MV-4-11 (cell line): ENCODE measurements at places on chromosomes 11 and 22.

- DNase-seq: no peak
Measured at GRCh38 chr11:125924384-125925007, 20.2 kb downstream of the DDX25 start.

GRCh38 chr11:115464269-115464668 lies 39.9 kb downstream of the CADM1 start:
- no peak for DNase-seq

DNA sequence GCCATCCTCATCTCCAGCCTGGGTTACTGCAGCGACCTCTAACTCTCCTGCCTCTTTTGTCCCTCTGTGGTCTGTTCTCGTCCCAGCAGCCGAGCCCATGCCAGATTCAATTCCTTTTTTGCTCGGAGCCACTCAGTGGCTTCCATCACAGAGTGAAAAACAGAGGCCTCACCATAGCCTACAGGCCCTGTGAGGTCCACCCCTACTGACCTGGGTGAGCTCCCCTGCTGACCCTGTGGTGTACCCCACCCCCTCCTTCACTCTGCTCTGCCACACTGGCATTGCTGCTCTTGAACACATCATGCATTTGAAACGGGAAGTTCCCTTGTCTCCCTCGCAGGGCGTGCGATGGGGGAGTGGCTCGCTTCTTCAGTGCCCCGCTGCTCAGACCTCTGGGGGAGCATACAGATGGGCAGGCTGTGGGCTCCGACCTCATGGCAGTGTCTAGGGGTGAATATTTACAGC lies 2.1 kb downstream of the AIP start:
- DNase-seq: peak; percentile 83

- DNase-seq: no peak
Measured at GRCh38 chr22:40429481-40429880, 59.1 kb downstream of the SGSM3 start.

- no peak for DNase-seq
Measured at GRCh38 chr11:767238-767637, 10.0 kb downstream of the GATD1 start.

- DNase-seq: no peak
Measured at GRCh38 chr11:132140056-132140455, 769.6 kb downstream of the NTM start.

- peak; percentile 29 for DNase-seq
Measured at GRCh38 chr11:90187839-90188238, 35.0 kb downstream of the CHORDC1 start.

- peak; percentile 49 for DNase-seq
Measured at GRCh38 chr11:75342966-75343870, 8.2 kb downstream of the ARRB1 start.

- no peak for DNase-seq
Measured at GRCh38 chr11:35126000-35126878, 12.7 kb upstream of the CD44 start.

DNA sequence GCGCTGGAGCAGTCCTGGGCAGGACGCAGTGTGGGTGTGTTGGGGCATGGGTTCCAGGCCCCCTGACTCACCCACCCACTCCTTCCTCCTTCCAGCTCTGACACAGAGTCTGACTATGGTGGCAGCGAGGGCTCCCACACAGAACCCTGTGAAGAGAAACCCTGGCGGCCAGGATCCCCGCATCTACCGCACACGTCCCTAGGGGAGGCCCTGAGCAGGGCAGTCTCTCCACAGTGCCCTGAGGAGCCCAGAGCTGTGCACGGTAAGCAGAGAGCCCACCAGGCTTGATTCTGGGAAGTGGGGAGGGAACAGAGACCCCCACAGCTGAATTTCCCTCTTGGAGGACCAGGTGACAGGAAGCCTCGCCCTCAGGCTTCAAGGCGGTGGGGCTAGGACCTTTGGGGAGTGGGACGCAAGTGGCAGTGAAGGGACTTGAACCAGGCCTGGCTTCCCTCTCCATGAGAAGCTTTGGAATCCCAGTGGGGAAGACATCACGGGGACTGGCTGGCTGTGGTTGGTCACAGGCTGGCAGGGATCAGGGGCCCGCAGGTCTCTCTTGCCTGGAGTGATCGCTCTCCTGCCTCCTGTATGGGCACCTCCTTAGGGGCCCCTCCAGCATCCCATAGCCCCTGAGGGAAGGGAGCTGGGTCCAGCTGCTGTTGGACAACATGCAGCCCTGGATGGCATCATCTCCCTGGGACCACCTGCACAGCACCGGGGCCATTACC lies 96.4 kb upstream of the PARVA start:
- DNase-seq: no peak

GRCh38 chr22:49185312-49185969 lies 642.2 kb downstream of the BRD1 start:
- no peak for DNase-seq

GRCh38 chr11:126424471-126425039 lies 69.1 kb downstream of the ST3GAL4 start:
- no peak for DNase-seq

- no peak for DNase-seq
Measured at GRCh38 chr11:19673924-19674729, 38.5 kb upstream of the NAV2 start.

GRCh38 chr11:2587976-2588748 lies 111.6 kb downstream of the KCNQ1OT1 start:
- DNase-seq: no peak

DNA sequence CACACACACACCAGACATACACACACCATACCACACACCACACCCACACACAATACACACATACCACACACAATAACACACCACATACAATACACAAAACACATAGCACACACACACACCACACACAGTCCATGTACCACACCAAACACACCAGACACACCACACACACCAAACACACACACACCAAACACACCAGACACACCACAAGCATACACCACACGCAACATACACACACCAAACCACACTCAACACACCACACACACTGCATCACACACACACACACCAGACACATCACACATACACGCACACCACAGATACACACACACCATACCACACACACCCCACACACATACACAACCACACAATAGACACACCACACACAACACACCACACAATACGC lies 54.8 kb downstream of the IGSF9B start:
- no peak for DNase-seq

- peak; percentile 52 for DNase-seq
Measured at GRCh38 chr11:10605941-10606381, 37.5 kb upstream of the LYVE1 start.

GRCh38 chr22:17043521-17043920 lies 35.5 kb upstream of the GAB4 start:
- no peak for DNase-seq

DNA sequence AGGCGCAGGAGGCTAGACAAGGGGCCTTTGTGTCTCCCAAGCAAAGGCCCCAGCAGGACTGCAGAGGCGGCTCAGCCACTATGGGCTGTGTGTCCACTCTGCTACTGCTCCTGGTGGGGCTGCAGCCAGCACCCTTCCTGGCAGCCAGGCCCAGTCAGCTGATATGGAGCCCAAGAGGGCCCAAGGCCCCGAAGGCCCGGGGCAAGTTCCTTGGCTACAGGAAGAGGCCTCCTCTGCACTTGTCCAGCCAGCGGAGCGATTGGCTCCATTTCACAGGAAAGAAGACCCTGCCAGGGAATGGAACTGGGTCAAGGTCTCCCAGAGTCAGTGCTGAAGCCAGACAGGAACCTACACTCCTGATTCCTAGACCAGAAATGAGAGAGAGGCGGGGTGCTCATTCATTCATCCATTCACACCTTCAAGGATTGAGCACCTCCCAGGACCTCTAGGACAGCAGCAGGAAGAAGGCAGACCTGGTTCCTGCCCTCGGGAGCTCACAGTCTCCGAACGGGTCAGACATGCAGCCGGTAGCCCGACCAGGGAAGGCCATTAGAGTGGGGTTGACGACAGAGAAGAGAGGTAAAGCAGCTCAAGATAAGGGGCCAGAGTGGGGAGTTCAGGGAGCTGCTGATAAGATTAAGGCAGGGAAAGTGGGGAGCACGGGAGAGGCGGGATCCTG lies 811 bp upstream of the P2RY2 start:
- peak; percentile 20 for DNase-seq

DNA sequence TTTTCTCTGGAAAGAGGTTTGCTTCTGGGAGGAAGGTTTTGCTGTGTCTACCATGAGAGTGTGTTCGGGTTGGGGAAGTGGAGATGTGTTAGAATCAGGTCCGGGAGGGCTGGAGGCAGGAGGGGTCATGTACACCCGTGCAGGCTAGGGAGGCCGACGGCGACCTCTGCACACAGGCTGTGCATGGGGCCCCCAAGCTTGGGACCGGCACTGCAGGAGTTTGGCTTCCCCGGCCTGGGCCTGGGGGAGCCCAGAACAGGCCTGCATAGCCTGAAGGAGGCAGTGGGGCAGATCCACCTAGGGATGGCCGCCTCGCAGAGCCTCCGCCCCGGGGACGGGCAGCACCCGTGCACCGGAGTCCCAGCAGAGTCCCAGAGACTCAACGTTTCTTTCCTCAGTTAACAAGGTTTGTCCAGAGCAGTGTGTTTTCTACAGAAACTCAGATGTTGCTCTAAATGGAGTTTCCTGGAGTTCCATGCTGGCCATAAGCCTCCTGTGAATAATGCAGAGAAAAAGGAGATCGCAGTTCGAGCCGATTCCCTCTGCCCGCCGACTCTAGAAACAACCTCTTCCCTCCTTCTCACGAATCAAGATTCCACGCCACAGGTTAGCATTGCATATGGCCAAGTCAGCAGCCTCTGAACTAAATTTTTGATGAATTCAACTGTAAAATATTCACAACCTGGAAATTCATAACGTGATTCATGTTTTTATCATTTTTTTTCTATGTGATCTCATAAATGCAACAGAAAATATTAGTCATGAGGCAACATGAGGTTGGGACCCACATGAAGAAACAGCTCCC lies 427.3 kb downstream of the BRD1 start:
- no peak for DNase-seq

GRCh38 chr11:74398244-74399159 lies at the start of gene PGM2L1:
TSS of gene PGM2L1 (minus strand) at chr11:74398433. CDS start at chr11:74398161, 272 bp downstream.
- DNase-seq: peak; percentile 94

DNA sequence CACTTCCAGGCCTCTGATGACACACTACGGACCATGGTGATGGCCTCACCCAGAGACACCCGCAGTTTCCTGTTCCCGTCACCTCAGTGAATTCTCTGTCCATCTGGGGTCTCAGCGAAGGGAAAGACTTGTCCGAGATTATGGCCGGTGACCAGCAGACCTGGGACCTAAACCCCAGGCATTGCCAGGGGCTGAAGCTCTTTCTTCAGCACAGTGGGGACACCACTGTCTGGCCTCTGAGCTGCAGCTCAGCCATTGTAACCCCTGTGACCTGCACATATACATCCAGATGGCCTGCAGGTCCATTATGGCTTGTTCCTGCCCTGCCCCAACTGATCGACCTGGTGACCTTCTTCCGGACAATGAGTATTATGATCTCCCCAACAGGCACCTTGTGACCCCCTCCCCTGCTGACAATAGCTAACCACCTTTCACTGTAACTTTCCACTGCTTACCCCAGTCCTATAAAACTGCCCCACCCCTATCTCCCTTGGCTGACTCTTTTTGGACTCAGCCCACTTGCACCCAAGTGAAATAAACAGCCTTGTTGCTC lies 22.3 kb downstream of the CBX7 start:
- no peak for DNase-seq

DNA sequence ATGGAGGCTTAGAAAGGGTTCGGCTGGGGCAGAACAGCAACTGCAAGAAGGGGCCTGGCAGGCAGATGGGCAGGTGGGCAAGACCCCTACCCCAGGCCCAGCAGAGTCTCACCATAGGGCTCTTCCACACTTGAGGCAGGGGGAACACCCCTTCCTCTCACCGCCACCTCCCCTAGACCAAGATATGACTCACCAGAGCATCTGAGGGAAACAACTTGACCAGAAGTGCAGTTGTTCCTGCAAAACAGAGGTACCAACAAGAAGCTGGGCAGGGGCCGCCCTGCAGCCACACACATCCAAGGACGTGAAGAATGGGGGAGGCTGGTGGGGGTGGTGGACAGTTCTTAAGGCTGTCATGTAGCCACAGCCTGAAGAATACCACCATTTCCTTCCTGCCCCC lies 10.9 kb downstream of the TMPRSS5 start:
- no peak for DNase-seq

DNA sequence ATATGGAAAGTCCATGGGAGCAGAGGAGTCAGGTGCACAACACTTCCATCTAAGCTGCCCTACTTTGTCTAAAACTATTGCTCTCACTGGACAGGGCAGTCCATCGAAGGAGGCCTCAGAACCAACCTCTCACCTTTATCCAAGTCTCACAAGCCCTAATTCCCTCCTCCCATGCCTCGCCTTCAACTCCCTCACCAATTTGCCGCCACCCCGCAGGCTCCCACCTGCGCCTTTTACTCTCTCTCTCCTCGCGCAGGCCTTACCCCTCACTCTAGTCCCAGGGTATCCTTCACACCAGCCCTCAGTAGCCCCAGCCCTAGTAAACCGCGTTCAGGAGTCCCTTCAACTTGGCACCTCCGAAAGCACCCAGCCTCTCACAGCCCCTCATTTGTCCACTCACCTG lies 451 bp downstream of the FHIP1B start:
- no peak for DNase-seq

DNA sequence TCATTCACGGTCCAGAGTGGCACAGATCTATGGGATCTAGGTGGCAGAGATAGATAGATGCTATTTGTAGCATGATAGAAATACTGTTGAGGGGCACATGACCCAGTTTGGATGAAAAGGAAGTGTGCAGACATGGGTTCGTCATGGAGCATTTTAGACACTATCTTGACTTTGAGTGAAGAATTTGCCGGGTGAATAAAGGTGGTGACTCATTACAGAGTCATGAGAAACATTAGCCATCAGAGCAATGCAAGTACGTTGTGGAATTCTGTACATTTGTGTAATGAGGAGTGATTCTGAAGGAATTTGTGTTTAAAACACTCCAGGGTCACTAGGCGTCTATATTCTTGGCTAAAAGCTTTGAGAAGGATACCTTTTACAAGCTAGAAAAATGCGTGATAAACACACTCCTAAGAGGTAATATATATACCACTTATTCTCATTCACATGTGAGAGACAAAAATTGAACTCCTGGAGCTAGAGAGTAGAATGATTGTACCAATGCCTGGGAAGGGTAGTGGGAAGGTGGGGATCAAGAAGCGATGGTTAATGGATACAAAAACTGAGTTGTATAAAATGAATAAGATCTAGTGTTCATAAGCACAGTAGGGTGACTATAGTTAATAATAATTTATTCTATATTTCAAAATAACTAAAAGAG lies 593.7 kb upstream of the LUZP2 start:
- DNase-seq: no peak

GRCh38 chr11:114438303-114438702 lies 964 bp upstream of the REXO2 start:
- DNase-seq: no peak

DNA sequence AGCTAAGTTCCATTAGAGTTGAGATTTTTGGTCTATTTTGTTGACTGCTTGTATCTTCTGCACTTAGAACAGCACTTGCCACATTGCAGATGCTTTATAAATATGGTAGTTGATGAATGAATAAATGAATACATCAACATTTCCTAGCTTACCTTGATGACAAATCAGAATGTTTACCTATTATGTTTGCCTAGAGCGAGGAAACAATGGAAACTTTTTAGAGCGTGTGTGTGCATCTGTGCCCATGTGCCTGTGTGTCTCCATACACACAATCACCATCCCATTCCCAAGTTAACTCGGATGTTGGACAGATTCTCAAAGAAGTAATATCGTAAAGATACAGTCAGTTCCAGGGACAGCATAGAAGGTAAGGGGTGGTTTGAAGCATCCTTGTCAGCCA lies 139.1 kb downstream of the DBX1 start:
- DNase-seq: no peak

GRCh38 chr11:62020661-62021060 lies 53.2 kb upstream of the FTH1 start:
- DNase-seq: no peak

- no peak for DNase-seq
Measured at GRCh38 chr11:102837156-102837555, 6.3 kb downstream of the MMP3 start.

- no peak for DNase-seq
Measured at GRCh38 chr22:37208401-37209139, 3.7 kb downstream of the SSTR3 start.
